Activated T-cell treated with anti-CD3 and anti-CD28 coated beads for 4 hours (primary cell): ENCODE measurements at places on chromosomes 2 and 18.
A peak's percentile ranks its signal among the peaks of the same experiment; 100 is the strongest.

DNA sequence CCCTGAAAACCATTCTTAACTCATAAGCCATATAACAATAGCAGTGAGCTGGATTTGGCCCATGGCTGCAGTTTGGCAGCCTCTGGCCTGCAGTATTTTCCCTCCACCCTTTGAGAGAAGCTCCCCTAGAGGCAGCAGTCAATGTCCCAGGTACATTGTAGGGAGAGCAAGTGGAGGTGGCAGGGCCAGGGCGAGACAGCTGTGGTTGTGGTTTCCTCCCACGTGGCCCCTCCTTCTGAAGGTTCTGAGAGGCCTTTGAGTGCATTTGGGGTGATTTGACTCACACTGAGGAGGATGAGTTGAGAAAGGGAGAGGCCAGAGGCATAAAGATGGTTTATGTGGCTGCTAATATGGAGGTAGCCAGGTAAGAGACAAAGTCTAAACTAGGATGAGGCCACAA, 45.5 kb upstream of the LDAH start:
- peak; percentile 27 for DNase-seq

GRCh38 chr2:39568561-39569006, 97.1 kb upstream of the TMEM178A start:
- no peak for DNase-seq

DNA sequence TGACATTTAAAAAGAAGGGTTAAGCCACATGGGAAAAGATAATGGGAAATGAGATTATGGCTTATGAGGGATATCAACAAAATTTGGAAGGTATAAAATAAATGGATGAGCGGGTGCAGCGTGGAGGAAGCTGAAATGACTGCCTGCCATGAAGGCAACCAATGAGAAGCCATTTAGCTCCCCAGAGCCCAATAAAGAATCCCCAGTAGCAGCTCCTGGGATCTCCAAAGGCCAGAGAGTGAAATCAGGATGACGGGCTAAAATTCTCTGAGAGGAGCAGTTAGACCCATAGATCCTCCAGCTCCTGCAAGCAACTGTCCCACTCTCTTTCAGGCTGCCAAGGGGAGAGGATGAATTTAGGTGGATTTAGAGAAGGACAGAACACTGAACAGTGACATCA, 12.9 kb upstream of the MAPRE3 start:
- DNase-seq: no peak

- DNase-seq: no peak
Observed at GRCh38 chr2:207038299-207038698, 99.0 kb downstream of the CPO start.

- no peak for DNase-seq
Observed at GRCh38 chr2:69017835-69018234, 4.9 kb downstream of the ANTXR1 start.

GRCh38 chr2:22355816-22356433, 1029.1 kb upstream of the KLHL29 start:
- peak; percentile 5 for DNase-seq

DNA sequence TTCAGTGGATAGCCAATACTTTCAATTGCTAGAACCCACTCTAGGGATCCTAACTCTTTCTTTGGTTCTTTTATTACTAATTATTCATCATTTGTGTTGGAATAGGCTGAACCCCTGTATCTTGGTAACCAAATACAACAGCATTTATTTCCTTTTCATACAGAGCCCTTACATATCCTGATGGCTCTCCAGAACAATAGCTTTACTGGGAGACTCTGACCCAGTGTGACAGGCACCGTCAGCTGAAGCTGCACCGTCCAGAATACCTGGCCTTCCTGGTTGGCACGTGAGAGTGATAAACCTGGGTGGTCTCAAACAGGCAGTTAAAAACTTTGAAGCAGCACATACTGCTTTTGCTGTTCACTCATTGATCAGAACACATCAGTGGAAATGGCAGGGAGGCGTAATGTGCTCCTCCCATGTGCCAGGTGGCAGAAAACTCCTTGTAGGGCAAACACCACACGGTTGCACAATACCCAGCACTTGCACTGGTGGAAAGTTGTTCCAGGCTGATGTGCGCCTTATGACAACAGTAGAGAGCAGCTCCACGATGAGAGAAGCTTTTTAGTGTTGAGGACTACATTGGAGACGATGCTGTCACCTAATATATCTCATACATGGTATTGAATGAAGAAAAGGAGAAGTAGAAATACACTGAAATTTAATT, 456.2 kb downstream of the PARD3B start:
- DNase-seq: no peak

DNA sequence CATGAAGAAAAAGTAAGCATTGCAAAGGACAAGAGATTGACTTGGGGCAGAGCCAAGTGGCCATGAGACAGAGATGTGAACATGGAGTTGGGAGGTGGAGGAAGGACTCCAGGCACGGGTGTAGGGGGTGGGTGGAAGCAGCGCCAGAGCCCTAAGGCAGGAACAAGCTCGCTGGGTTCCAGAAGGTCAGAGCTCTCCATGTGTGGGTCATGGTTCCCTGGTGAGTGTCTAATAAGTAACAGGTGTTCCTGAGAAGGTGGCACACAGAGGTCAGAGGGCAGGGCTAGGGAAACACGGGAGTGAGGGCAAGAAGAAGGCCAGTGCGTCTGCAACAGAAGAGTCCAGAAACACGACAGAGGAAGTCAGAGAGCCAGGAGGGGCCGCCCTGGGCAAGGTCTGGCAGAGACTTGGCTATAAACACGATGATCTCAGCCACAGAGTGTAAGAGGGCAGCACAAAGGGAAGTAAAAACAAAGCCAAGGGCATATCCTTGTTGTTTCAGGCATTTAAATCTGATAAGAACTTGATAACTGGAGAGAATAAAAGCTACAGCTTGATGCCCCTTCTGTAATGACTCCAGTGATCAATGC, 260.8 kb downstream of the TGIF1 start:
- no peak for DNase-seq

DNA sequence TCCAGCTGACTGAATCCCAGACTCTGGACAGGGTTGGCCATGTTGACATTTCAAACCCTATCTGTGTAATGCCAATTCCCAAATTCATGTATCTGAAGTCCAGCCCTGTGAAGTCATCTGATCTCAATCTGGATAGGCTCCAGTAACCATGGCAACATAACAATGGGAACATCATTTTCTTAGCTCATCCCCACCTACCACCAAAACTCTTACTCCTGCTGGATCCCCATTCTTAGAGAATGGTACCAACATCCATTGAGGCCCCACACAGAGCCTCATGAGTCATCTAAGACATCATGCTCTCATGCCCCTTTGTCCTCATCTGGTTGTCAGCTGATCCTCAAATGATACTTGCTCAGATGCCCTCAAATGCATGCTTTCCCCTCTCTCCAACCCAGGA, 58.9 kb upstream of the TEX51 start:
- DNase-seq: no peak

- no peak for DNase-seq
Observed at GRCh38 chr2:109355192-109355843, 226.3 kb downstream of the SH3RF3 start.

DNA sequence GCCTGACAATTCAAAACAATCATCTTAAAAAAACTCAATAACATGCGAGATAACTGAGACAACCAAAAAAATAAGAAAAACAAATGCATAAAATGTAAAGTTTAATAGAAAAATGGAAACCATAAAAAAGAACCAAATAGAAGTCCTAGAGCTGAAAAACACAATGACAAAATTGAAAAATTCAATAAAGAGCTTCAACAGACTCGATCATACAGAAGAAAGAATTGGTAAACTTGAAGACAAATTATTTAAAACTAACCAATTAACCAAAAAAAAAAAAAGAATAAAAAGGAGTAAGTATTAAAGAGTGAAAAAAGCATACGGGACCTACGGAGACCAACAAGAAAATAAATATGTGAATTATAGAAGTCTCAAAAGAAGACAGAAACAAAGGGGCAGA, 37.7 kb downstream of the GPC1 start:
- no peak for DNase-seq

DNA sequence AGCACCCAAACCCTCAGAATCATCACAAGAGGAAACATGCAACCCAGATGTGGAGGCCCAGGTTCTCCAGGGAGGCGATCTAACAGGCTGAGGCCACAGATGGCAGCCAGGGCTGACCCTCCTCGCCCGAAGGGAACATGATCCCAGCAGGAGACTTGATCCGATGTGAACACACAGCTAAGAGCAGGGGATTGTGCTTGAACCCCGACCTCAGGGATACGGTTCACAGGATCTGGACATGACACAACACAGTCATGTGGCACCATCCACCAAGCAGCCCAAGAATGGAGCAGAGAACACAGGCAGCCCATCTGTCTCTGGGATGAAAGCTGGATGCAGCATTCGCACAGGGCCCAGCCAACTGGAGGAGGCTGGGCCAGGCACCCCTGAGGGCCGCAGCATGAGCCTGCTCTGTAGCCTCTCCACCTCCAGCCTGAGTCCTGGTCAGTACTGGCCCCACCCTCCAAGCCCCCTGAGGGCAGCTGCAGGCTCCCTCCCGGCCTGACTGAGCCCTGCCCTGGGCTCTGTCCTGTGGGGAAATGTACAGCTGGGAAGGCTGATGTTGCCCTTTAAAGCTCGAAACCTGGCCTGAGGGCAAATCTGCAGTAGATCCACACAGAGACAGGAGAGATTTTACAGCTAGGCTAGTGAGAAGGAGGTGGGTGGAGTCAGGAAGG, 39.0 kb downstream of the AQP12A start:
- DNase-seq: no peak

DNA sequence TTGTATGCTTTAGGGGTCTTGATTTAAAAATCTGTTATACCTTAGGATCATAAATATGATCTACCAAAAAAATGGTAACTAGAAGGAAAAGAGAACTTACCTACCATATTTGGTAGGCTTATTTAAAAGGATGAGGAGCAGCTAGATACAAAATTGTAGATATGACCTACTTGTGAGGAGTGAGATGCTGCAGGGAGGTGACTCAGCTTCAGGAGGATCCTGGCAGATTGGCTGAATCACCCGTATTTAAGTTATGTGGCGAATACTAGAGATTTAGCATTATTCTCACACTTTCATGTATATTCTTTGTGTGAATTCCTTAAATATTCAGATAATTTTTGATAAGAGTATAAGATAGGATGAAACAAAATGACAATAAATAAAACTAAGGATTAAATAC, 657.3 kb upstream of the LINC00305 start:
- no peak for DNase-seq

DNA sequence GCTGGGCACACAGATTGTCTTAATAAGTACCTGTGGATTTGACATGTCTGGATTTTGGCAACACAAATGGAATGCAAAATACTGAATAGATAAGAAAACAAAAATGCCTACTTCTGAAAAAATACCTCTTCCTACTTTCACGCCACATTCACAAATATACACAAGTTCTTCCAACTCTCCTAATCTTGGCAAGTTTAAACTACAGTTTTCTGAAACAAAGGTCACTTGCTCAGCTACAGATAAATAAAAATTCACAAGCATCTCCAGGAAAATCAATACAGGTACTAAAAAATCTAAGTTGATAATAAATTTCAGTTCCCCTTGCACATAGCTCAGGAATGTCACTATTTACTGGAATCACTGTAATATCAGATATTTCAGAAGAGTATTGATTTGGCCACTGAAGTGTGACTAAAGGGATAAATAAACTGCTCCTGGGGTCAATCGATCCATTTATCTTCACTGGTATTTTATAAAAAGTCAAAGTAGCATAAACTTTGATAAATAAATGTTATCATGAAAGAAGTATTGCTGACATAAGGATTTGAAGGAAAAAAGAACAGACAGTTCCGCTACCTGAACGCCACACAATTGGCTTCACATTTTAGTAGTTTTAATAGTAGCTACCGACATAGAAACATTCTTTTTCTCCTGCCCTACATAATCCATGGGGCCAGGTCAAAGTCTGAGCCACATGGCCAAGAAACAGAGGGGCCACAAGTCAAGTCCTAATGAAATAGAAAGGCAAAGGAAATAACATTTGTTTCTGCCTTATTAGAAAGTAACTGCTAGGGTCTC, 243.1 kb downstream of the AFF3 start:
- DNase-seq: no peak

- no peak for DNase-seq
Observed at GRCh38 chr2:165572151-165572550, 102.7 kb downstream of the CSRNP3 start.

- DNase-seq: no peak
Observed at GRCh38 chr2:199772035-199772976, 78.7 kb downstream of the FTCDNL1 start.

DNA sequence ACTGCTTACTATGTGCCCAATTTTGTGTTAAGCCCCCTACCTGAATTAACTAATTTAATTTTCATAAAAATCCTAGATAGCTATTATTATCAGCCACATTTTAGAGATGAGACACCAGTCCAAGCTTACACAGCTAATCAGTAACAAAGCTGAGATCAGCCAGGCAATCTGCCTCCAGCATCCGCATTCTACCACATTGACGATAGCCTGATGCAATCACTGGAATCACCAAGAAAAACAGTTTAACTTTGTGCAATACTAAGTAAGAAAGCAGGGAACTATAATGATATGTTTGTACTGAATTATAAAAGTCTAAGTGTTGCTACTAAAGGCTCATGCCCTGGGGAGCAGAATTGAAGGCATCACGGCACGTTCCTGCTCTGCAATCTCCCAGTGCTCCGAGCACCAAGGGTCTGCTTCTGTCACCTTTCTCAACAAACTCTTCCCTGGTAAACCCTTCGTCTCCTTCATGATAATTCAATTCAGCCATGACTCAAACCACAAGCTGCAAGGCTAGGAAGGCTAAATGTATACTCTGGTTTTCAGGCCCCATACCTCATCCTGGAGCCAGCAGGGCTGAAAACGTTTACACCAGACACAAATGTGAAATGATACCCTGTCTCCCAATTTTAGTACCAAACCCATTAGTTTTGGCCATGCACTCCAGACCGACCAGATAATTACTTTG, 19.4 kb downstream of the KANSL3 start:
- no peak for DNase-seq

- DNase-seq: no peak
Observed at GRCh38 chr18:74682141-74682990, 84.7 kb downstream of the ZNF407 start.

GRCh38 chr18:75362435-75362834, 65.1 kb downstream of the SMIM21 start:
- no peak for DNase-seq

GRCh38 chr2:133146893-133147292, 421.4 kb downstream of the NCKAP5 start:
- no peak for DNase-seq

DNA sequence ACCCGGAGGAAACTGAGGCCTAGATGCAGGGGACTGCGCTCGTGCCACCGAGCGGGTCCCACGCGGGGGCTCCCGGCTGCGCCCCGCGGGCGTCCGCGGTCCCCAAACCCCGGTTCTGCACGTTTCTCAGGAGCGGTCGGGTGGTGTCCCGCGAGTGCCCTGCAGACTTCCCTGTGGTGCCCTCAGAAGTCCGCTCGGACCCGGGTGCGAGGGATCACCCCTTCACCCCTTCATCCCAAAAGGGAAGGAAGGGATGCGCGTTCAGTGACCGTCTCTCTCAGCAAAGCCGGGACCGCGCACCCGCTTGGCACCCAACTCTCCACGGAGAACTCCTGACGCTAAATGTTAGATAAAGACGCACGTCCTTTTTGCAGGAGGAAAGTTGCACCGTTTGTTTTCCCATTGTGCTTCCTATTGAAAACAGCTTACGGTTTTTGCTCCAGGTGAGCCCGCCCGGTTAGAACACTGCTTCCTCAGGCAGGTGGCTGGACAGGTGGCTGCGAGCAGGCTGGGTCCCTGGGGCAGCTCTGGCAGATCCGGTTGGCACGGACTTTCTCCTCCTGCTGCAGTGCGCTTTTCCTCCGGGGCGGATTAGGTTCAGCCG, 779 bp downstream of the DGKD start:
- no peak for DNase-seq

GRCh38 chr2:178412047-178412446, 38.9 kb downstream of the PRKRA start:
- DNase-seq: no peak

- DNase-seq: no peak
Observed at GRCh38 chr2:36568516-36569246, 29.3 kb downstream of the FEZ2 start.
